HL-60 (cell line): ENCODE measurements at places on chromosomes 11 and 22.

GRCh38 chr11:3158821-3159220 lies 6.3 kb downstream of the OSBPL5 start:
- DNase-seq = no peak

DNA sequence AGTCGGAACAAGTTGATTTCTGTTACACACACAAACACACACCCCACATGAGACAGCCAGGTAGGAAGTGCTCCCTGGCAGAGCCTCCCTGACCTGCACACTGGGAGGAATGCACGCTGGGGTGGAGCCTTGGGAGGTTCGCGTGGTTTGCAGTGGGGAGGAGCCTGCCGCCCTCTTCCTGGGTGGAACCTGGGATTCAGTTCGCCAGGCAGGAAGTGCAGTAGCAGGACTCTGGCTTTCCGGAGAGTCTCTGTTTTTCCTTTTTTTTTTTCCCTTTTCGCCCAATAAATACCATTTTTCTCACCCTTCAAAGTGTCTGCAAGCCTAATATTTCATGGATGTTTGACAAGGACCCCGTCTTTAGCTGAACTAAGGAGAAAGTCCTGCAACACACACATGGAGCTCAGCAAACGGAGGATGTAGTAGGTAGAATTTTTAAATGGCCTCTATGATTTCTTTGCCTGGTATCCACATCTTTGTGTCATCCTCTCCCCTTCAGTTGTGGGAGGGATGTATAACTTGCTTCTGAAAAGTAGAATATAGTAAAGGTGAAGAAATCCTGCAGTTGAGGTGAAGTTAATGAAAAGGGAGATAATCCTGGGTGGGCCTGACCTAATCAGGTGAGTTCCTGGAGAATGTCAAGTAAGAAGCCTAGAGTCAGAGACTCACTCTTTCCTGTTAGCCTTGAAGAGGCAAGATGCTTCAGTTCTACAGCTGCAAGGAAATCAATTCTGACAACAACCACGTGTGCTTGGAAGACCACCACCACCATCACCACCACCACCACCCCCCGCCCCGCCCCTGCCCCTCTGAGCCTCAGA lies 72.9 kb downstream of the PIWIL4 start:
- no peak for DNase-seq

- DNase-seq = no peak
Measured at GRCh38 chr11:91997226-91997625, 227.4 kb upstream of the FAT3 start.

GRCh38 chr11:10487002-10487647 lies 32.1 kb downstream of the AMPD3 start:
- no peak for DNase-seq

DNA sequence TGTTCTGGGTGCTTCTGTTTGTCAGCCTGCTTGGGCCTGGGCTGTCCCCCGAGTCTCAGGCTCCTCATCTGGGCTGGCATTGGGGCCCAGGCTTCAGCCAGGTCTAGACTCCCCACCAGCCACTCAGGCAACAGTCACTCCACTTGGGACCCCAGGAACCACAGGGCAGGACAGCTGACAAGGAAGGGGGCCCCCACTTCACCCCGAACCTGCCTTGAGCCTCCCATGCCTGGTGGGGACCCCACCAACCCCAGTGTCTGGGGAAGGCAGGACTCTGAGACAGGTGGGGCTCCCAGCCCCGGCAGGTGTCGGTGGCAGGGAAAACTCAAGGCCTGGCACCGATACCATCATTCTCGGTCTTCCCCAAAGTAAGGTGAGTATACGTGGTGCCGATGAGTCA lies 11.7 kb upstream of the LTO1 start:
- no peak for DNase-seq
